ENCODE measurements at places on chromosomes 7 and 10.

DNA sequence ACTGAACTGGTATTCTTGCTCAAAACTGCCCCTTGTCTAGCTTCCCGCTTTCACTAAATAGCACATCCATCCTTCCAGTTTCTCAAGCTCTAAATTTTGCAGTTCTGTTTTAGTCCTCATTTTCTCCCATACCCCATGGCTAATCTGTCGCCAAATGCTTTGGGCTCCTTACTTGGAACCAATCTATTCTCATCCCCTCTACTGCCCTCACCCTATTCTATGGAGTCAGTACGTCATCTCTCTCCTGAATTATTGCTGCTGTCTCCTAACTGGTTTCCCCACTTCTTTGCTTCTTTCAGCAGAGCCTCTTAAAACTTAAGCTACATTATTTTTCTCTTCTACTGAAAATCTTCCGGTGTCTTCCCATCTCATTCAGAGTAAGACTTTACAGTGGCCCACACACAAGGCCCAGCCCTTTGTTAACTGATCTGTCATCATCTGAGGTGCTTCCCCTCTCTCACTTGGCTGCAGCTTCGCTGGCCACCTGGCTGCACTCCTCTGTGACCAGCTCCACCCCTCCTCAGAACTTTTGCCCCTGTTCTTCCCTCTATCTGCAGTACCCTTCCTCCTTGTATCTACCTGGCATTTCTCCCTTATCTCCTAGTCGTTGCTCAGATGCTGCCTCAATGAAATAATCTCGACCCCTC lies 9.9 kb downstream of the STARD3NL start:
- peak; percentile 5 for DNase-seq

DNA sequence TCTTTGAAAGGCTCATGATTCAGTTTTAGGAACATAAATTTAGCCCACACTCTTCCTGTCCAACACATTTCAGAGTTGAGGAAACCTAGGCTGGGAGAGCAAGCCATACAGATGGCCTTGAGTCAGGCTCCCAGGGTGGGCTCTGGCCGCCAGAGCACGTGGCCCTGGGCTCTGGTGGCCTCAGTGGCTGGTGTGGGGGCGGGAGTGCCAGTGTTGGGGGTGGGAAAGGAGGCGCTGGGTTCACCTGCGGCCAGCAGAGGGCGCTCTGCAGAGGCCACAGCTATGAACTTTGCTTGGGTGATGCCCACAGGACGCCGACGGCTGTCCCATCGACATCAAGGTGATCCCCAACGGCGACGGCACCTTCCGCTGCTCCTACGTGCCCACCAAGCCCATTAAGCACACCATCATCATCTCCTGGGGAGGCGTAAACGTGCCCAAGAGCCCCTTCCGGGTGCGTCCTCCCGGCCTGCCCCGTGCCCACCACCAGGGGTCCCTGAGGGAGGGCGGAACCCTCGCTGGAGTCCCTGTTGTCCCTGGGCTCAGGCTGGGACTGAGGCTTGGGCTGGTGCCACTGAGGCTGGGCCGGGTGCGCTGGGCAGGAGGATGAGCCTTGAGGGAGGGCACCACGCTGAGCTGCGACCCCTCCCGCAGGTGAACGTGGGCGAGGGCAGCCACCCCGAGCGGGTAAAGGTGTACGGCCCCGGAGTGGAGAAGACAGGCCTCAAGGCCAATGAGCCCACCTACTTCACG lies 11.9 kb downstream of the FLNC start:
- DNase-seq, result peak; percentile 66

DNA sequence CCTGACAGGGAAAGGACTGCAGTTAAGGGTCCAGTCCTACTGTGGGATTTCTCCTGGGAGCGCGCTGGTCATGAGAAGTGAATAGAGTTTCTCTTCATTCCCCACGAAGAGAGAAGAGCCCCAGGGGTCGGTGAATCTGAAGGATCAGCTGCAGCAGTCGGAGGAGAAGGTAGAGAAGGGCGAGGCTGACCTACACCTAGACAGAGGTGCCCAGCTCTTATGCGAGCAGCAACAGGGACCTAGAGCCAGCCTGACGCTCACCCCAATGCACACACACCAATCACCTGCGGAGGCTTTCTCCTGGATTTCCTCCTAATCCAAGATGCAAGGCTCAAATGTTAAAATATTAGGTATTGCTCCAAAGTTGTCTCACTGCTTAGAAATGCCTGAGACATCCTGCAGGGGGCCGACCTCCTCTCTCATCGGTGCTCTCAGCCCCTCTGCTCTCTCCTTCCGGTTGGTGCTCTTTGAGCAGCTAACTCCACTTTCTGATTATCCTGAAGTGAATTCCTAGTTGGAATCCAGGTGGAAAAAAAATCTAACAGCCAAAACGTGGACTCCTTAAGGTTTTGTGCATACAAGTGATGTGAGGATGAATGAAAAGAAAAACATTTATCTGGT lies 176.4 kb downstream of the AHR start:
- DNase-seq, result no peak

DNA sequence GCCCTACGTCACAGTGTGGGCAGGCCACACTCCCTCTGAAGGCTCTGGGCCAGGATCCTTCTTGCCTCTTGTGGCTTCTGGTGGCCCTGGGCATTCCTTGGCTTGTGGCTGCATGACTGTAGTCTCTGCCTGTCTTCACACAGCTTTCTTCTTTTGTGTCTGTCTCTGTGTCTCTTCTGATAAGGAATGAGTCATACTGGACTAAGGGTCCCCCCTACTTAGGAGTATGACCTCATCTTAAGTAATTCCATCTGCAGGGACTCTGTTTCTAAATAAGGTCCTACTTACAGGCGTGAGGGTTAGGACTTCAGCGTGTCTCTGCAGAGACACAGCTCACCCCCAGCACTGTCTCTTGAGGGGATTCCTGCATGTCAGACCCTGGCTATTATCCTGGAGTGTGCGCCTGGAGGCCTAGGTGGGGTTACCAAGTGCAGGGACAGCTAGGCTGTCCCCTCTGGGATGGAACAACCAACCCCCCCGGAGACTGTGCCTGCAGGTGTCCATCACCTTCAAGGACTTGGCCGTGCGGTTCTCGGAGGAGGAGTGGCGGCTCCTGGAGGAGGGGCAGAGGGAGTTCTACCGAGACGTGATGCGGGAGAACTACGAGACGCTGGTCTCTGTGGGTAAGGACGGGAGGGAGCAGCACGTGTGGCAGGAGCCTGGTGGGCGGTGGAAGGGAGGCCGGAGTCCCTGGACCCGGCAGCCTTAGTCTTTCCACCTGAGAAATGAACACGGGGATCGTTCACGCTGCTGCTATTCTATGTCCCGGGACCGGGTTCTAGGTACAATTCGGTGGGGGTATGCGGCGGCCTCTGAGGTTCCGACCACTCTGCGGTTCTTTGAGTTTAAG lies 54.1 kb downstream of the ZNF467 start:
- no peak for DNase-seq

GRCh38 chr10:32065856-32066255 lies 9.6 kb upstream of the KIF5B start:
- DNase-seq, result no peak

GRCh38 chr10:119715628-119716505 lies 10.0 kb upstream of the INPP5F start:
- no peak for DNase-seq

- no peak for DNase-seq
These were observed 297.0 kb upstream of the PITRM1 start for GRCh38 chr10:3469639-3470020.

DNA sequence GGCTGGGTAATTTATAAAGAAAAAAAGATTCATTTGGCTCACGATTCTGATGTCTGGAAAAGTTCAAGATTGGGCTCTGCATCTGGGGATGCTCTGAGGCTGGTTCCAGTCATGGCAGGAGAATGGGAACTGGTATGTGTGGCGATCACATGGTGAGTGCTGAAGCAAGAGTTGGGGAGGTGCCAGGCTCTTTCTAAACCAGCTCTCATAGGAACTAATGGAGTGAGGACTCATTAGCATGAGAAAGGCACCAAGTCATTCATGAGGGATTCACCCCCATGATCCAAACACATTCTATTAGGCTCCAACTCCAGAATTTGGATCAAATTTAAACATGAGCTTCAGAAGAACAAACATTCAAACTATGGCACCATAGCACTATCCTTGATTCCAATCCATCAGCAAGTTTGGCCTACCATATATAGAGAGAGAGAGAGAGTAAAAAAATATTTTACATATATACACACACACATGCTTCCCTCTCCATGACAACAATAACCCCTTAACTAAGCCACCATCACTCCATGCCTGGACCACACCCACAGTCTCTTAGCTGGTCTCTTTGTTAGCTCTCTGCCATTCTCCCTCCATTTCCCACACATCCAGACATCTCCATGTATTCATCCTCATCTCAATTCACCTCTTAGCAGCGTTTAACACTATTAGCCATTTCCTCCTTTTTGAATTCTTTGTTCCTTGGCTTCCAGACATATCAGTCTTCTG lies 57.9 kb downstream of the NPY start:
- no peak for DNase-seq

DNA sequence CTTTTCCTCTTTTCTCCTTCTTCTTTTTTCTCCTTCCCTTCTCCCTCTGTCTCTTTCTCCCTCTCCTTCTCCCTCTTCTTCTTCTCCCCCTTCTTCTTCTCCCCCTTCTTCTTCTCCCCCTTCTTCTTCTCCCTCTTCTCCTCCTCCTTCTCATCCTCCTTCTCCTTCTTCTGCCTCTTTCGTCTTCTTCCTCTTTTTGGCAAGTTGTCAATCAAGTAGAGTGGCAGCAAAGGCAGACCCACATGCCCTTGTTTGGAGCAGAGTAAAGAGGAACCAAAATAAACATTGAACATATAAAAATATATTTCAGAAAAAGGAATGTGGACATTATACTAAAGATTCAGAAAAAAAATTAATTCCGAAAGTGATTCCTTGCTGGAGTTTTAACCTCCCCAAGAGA lies 59.6 kb upstream of the ZNF33B start:
- no peak for DNase-seq

DNA sequence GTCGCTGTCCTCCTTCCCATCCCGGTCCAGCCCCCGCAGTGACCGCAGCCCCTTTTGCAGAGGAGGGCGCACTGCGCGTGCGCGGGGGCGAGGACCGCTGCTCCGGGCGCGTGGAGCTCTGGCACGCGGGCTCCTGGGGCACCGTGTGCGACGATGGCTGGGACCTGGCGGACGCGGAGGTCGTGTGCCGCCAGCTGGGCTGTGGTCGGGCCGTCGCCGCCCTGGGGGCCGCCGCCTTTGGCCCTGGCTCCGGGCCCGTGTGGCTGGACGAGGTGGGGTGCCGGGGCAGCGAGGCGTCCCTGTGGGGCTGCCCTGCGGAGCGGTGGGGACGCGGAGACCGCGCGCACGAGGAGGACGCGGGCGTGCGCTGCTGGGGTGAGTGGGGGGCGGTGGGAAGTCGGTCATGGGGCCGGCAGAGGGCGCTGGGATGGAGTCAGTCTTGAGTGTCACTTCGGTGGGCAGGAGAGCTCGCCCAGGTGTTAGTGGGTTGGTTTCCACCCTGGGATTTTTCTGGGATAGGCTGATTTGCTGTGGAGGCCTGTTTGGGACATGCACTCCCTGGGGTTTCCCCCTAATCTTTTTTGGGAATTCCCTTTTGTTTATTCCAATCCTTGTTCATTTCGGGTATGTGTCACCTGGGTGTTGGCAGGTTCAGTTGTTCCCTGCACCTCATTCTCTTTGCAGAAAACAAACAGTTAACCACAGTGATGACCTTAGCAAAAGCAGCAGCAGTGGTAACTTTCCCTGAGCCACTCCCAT lies 11.6 kb downstream of the SCART1 start:
- no peak for DNase-seq

DNA sequence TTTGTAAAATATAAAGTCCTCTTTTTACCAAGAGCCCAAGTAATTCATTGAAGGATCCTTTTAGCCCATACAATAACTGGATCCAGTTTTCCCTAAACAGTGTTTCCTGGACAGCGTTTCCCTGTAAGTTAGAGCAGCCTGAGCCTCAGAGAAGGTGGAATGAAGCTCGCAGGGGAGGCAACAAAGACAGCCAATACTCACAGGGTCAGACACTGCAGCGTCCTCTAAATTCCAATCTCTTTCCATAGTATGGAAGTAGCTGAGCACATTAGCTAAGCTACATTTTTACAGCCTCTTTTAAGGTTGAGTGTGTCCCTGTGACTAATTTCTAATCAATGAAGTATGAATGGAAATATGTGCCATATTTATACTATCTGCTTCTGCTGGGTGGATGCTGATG lies 193.5 kb downstream of the GRM3 start:
- no peak for DNase-seq

DNA sequence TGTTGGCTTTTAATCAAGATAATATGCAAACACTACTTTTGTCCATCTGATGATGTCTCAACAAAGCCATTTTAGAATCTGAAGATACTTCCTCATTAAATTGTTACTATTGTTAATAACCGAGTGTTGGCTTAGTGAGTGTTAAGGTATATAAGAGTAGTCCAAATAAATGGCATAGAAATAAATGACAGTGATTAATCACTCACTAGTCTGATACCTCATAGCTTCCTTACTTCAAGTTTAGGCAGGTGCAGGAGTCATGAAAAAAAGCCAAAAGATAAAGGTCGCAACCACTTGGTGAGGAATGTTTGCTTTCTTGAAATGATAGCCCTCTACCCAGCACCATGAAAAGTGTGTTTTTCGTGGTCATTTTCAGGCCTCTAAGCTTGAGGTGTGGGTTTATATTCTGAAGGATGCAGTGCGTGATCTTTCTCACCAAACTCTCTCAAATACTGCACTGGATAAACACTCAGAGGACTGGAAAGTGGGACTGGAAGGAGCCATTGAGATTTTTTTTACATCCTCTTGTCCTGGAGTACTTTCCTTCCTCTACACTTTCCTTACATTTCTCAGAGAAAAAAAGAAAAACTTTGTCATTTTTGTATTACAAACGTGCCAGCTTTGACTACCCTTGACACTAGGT lies 138.1 kb downstream of the KIAA1217 start:
- no peak for DNase-seq

DNA sequence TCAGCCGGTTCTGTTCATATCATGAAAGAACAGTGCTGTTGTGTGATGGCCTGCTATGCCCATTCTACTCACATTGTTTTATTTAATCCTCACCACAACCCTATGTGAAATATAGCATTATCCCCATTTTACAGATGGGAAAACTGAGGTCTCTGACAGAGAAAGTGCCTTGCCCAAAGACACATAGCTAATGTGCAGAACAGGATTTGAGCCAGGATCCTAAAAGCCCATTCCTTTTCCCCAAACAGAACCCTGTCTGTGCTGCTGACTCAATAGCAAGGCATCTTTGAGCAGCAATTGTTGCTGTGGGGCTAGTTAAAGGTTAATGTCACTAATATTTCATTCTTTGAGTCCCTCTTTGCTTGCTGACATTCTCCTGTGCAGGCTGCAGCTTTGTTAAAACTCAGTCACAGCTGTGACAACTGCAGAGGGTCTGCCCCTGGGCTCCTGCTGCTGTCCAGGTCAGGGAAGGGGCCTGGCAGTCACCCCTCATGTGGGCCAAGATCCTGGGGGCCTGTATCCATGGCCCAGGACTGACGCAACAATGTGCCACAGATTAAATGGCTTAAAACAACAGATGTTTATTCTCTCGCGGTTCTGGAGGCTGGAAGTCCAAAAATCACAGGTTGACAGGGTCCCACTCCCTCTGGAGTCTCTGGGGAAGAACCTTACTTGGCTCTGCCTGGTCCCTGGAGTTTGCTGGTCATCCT lies 40.4 kb downstream of the AFAP1L2 start:
- no peak for DNase-seq

All from OCI-LY7 (cell line).